ENCODE measurements at places on chromosomes 11 and 22.

GRCh38 chr22:47127441-47127871 is 365.0 kb downstream of the TBC1D22A start:
- DNase-seq = no peak

DNA sequence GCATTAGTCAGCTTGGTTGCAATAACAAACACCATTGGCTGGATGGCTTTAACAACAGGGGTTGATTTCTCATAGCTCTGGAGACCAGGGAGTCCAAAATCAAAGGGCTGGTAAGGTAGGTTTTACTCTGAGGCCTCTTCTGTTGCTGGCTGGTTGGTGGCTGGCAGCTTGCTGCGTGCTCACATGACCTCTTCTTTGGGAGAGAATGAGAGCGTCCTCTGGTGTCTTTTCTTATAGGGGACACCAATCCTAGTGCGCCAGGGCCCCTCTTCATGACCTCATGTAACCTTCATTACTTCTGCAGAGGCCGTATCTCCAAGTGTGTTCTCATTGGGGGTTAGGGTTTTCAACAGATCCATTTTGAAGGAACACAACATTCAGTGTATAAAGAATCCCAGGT is 1308.3 kb downstream of the TBC1D22A start:
- no peak for DNase-seq

DNA sequence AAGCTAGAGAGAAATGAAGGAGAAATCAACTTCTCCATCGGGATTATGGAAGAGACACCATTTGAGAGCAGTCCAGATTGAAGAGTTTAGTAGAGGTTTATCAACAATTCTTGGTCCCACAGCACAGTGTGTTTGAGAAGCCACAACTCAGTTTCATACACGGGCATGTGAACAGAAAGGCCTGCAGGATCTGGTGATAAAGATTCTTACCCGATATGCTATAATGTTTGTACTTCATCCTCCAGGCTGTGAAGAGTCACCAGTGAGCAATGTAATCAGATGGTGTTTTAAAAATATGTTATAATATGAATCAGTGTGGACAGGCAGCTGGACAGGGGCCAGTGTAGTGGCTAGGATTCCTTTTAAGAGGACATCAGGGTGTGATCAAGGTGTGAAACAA is 29.7 kb upstream of the VWA5A start:
- no peak for DNase-seq

GRCh38 chr22:47587861-47588577 is 825.6 kb downstream of the TBC1D22A start:
- DNase-seq = no peak

- DNase-seq = no peak
Measured at GRCh38 chr11:118921929-118922744, 3.6 kb downstream of the BCL9L start.

DNA sequence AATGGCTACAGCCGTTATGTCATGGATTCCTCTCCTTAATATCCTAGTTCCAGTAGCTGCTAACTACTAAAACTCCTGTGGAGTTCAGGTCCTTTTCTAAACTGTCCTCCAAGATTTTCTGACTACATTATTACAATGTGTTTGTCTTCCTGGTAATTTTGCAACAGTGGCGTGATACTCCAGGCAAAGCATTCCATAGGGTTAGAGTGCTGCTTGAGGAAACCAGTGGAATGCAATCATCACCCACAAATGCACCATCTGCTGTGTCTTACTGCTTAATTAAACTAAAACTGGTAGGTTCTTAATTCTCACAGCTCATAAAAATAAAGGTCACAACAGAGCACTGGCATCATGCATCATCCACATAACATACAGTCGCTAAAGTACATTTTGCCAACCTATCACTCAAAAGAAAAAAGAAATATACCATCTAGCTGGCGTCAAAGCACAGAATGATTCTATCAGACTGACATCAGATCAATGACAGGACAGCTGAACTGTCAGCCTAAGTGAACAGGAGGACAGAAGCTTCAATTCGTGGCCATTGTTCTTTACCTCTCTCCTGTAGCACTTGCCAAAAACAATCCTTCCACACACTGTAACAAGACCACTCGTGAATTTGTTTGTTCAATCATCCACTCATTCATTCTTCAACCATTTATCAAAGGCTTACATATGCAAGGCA is 182.5 kb downstream of the CADM1 start:
- no peak for DNase-seq

- no peak for DNase-seq
Measured at GRCh38 chr11:117199053-117199915, at the start of gene TAGLN. Gene TAGLN, plus strand, starts transcription at chr11:117199370. Its CDS starts 3,644 bp downstream, at chr11:117203014.

- DNase-seq = no peak
Measured at GRCh38 chr11:70661761-70662501, 263.6 kb downstream of the CTTN start.

DNA sequence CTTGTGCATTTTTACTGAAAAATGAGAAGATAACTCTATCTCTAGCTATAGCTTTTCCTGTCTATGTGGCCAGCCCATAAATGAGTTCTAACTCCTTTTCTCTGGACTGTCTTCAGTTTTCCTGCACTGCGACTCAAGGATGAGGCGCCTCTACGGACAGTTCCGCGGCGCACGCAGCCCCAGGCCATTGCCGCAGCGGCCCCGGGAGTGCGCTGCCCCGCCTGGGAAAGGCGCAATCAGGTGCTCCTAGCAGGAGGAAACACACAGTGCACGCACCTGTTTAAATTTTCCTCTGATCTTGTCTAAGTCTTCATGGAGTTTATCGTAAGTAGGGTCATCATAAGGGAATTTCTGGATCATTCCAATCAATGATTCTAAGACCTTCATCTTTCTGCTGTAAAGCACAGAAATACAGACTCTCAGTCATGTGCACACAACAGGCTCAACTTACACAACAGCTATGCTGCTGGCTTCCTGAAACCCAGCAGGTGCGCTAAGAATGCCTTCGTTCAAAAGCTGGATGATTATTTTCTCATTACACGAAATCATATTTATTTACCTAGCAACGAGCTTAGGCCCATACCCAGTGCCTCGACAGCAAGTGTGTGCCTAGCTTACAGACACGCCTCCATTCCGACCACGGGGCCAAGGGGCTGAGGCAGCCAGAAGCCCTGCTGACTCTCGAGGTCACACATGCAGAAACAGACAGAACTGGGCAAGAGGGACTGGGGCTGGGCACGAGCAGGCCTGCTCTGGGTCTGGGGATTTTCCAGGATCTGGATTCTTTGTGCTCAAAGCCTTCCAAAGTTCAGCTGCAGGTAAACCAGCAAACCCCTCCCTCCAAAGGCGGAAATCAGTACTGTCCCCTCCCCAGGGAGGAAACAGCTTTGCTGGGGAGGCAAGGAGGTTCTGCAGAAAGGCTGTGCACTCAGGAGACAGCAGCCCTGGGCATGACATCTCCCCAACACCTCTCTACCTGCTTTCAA is 7.2 kb downstream of the LTO1 start:
- no peak for DNase-seq
